Left ventricle myocardium inferior (tissue), 1 donor: ENCODE measurements at places on chromosomes 5 and 9.
A peak's percentile ranks its signal among the peaks of the same experiment; 100 is the strongest.

GRCh38 chr5:81925009-81925408 is 46.8 kb upstream of the ATG10 start:
- DNase-seq, result no peak

GRCh38 chr5:146111409-146111808 is 6.0 kb upstream of the PLAC8L1 start:
- no peak for DNase-seq

GRCh38 chr5:152271420-152271819 is 133.7 kb downstream of the NMUR2 start:
- DNase-seq, result no peak

DNA sequence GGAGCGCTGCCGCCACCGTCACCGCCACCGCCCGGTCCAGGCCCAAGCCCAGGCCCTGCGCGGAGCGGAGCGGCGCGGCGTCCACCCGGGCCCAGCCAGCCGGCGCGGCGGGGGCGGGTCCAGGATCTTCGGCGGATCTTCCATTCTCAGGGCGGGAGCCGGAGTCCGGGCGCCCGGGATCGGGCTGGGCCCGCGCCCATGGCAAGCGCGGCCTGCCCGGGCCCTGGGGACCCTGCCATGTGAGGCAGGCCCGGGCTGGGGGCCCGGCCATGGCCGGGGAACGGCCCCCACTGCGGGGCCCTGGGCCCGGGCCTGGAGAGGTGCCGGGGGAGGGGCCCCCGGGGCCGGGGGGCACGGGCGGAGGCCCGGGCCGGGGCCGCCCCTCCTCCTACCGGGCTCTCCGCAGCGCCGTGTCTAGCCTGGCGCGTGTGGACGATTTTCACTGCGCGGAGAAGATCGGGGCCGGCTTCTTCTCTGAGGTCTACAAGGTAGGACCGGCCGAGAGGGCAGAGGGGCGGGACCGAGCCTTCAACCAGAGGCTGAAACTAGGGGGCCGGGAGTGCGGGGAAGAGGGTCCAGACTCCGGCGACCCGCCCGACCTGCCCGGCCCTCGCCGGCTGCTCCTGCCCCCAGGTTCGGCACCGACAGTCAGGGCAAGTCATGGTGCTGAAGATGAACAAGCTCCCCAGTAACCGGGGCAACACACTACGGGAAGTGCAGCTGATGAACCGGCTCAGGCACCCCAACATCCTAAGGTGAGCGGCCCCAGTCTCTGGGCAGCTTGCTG is 482 bp downstream of the TESK1 start:
- DNase-seq, result no peak

- no peak for DNase-seq
Measured at GRCh38 chr9:6354072-6354686, 26.0 kb downstream of the TPD52L3 start.

DNA sequence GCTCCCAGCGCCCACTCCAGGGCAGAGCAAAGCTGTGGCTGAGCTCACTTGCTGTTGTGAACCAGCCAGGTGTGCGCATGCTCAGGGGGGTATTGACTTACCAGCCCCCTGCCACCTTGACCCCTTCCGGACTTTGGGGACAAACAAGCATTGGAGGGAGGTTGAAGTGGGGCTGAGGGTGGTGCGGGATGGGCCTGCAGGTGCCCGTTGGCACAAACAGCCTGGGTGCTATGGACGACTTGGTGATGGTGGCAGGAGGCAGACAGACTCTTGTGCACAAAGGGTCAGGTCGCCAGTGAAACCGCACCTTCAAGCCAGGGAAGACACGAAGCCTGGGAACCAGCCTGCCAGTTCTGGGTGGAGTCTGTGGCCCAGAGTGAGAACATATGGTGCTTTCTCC is 858.5 kb upstream of the PTPRD start:
- DNase-seq, result no peak

DNA sequence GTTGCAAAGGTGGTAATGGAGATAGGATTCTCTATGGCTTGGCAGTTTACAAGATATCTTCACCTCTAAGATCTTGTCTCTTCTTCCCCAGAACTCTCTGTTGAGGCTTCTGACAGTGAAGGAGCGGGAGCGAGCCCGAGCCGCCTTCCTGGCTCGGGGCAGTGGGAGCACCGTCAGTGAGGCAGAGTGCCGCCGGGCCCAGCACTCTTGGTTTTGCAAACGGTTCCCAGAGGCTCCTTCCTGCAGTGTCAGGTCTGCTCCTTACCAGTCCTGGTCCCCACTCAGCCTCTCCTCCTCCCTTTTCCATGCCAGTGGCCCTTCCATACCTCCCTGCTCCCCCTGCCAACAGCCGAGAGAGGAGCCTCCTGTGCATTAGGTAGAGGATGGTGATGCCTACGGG is 12.6 kb upstream of the DNAJB5 start:
- DNase-seq, result no peak

DNA sequence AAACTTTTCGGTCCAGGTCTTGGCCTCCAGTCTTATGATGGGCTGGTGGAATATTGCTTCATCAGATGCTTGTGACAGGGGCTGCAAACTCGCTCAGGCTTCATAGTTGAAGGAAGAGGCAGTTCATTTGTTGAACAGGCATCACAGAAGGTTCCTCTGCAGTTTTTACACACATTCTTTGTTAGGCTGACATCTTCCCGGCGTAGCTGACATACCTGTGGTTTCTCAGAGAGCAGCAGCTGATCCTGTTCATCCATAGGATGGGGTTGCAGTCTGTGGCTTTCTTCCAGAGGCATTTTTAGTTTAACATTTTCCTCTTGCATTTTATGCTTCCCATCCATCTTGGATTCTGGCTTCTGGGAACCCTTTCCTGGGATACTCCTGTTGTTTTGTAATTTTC is 1255.2 kb downstream of the EFNA5 start:
- no peak for DNase-seq

- no peak for DNase-seq
Measured at GRCh38 chr9:136792321-136793085, 1.4 kb downstream of the TMEM141 start.

- no peak for DNase-seq
Measured at GRCh38 chr9:23615569-23615968, 210.5 kb downstream of the ELAVL2 start.

DNA sequence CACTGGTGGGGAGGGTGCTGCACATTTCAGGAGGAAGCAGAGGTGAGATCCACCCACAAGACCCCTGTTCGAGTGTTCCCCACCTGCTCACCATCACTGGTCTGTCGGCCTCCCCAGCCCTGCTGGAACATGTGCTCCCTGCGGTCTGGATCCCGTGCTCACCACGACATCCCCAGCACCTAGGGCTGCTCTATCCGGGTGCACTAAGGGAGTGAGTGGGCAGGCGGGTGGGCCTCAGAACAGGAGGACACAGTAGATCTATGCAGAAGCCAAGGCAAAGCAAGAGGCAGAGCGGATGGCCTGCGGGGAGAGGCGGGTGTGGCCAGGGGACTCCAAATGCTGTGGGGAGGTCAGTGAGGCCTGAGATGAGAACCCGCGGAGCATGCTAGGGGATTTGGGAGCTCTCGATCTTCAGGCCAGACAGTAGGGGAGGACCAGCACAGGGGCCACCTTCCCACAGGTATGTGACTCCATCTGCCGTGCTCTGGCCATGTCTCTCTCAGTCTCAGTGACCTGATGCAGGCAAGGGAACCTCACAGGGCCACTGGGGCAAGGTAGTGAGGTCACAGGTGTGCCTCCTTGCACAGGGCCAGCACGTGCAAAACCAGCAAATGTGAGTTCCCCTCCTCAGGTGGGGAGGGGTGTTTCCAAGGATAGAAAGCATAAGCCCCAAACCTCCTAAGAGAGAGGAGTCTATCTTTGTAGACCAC is 134.2 kb downstream of the ZNF354C start:
- DNase-seq, result no peak

- no peak for DNase-seq
Measured at GRCh38 chr9:86282979-86283535, 719 bp upstream of the ISCA1 start.

GRCh38 chr5:16755641-16756040 is 138.8 kb upstream of the RETREG1 start:
- DNase-seq, result no peak

DNA sequence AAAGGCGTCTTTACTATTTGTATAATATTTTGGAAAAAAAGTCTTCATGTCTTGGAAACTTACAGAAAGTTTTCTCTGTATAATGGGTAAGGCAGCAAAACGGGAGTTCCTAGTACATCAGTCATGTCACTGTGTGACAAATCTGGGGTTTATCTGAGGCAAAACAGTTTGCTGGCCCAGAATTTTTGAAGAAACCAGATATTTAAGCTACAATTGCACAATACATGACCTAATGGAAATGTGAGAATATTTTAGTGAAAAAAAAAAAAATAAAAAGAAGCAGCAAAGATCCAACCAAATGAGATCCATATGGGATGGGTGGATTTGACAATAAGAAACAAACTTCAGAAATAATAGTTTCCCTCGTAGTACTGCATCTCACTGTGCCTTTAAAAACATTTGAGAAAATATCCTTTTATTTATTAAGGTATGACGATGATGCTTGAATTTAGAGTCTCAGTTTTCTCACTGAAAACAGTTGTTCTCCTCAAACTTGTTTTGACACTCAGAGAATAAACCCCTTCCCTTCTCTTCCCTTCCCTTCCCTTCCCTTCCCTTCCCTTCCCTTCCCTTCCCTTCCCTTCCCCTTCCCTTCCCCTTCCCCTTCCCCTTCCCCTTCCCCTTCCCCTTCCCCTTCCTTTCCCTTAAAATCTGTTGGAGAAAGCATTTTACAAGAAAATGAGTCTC is 180.5 kb upstream of the TUT7 start:
- DNase-seq, result no peak

DNA sequence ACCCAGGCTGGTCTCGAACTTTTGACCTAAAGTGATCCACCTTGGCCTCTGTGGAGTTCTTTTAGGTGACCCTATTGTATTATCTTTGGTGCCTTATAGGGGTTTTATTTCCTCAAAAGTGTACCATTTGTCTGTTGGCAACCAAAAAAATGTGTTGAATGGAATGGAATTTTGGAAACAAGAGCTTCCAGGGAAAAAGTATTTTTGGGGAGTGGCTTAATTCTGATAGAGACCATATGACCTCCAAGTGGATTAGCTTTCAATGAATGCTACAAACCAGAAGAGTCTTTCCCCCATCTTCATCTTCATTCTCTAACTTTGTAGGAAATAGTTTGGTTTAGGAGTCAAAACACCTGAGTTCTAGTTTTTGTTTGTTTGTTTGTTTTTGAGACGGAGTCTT is 3.4 kb upstream of the OGN start:
- DNase-seq, result no peak

- DNase-seq, result no peak
Measured at GRCh38 chr5:93875693-93876092, 134.3 kb upstream of the POU5F2 start.

- DNase-seq, result peak; percentile 27
Measured at GRCh38 chr9:27368316-27368985, 71.5 kb upstream of the EQTN start.

- DNase-seq, result no peak
Measured at GRCh38 chr5:83000428-83000827, 76.8 kb downstream of the TMEM167A start.

GRCh38 chr9:127637322-127637847 is 25.3 kb downstream of the STXBP1 start:
- DNase-seq, result no peak

GRCh38 chr5:62652225-62652624 is 73.6 kb downstream of the LRRC70 start:
- DNase-seq, result no peak

DNA sequence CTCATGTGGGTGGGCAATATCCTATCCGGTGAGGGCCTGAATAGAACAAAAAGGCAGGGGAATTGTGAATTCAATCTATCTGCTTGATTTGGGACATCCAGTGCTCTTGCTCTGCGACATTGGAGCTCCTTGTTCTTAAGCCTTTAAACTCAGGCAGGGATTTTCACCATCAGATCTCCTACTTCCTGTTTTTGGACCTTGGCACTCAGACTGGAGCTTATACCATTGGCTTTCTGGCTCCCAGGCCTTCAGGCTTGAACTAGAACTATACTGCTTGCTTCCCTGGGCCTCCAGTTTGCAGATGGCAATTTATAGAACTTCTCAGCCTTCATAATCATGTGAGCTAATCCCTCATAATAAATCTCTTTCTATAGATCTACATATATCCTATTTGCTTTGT is 134.3 kb upstream of the CLINT1 start:
- no peak for DNase-seq

GRCh38 chr5:177350776-177351391 is 584 bp downstream of the LMAN2 start:
- no peak for DNase-seq

- no peak for DNase-seq
Measured at GRCh38 chr9:81861644-81862043, 66.6 kb upstream of the SPATA31D4 start.

DNA sequence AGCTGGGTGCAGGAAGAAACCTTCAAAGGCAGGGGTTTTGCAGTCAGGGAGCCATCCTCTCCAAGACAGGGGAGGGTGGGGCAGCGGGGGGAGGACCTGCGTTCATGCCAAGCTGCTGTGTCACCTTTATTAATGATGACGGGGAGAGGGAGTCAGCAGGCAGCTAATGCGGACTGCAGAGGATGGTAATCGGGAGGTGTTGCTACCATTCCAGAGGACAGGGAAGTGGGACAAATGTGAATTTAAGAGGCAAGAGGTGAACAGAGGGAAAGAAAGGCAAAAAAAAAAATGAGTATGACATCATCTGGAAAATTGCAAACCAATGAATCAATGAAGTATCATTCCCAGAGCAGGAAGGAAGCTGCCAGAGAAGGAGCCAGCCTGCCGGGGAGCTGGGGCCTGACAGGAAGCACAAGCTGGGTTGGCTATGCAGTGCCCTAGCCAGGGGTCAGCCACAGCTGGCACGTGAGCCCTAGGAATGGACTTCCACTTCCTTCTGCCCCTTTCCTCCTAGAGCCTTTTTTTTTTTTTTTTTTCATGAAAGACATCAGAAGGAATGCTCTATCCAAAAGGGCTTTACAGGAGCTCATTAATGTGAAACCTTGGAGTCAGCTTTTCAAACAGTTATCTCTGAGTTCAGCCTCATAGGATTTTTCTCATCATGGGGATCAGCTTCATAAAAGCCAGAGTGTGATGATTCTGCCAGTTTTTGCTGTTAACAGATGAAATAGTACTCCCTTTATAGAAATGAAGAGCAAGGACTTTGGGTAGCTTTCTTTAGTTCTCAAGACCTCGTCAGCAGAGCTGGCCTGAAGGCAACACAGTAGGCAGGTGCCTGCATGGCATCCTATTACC is 9.2 kb downstream of the INSYN2B start:
- DNase-seq, result peak; percentile 25
